Spinal cord (tissue), 10 donors: ENCODE measurements at places on chromosomes 11 and 22. TPM values are rescaled to one million over a fixed set of nuclear protein-coding genes. Genes with fewer than 3 reads are reported as not detected.

- peaks cover 20% of the 10 kb centered on the region for H3K36me3 ChIP-seq
- H3K4me1 ChIP-seq = peaks cover 25% of the 10 kb centered on the region
- no peaks in the 10 kb centered on the region for H3K27me3 ChIP-seq
- no peak overlapping the region for H3K27ac ChIP-seq
- no peak for DNase-seq
- H3K4me3 ChIP-seq = no peak overlapping the region
Observed at GRCh38 chr22:44500599-44500998, 2.6 kb upstream of the RTL6 start.

Gene ZNF195
- 38.8 TPM for total RNA-seq

DNA sequence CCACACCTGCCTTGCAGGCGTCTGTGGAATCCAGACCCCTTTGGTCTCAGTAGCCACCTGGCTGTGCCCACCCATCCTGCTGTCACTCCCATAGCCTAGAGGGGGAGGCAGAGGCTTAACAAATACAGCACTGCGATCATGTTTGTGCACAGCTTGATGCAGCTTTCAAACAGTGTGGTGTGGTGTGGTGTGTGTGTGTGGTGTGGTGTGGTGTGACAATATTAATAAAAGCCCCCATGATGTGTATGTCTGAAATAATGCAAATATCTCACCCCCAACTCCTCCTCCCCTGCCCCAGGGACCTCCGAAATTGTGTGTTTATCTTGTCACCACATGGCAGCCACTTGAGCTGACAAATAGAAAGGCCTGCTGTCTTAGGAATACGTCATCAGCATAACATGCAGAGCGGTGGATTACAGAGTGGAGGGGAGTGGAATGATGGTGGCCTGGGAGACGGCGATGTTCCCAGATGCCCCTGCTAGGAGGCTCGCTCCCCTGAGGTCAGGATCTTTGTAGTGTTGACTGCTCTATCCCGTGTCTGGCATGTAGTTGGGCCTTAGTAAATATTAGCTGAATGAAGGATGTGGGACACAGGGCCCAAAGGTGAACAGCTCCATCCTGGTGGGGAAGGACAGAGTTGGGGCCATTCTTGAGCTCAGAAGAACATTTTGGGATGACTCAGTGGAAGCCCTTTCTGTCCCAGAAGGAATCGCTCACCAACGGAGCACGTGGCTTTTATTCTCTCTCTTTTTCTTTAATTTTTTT is 2.8 kb downstream of the PDXP start:
- no peaks in the 10 kb centered on the region for H3K27me3 ChIP-seq
- peaks cover 65% of the 10 kb centered on the region for H3K4me1 ChIP-seq

GRCh38 chr11:69711822-69712801 is 8.3 kb upstream of the FGF19 start:
- no peaks in the 10 kb centered on the region for H3K36me3 ChIP-seq
- no peak overlapping the region for H3K27ac ChIP-seq
- peaks cover 7% of the 10 kb centered on the region for H3K27me3 ChIP-seq
- DNase-seq = no peak
- H3K4me1 ChIP-seq = peaks cover 5% of the 10 kb centered on the region

GRCh38 chr11:75303544-75304224 is 47.8 kb downstream of the ARRB1 start:
- peaks cover 7% of the 10 kb centered on the region for H3K36me3 ChIP-seq
- peaks cover 26% of the 10 kb centered on the region for H3K4me1 ChIP-seq
- DNase-seq = no peak
- H3K27ac ChIP-seq = no peak overlapping the region
- no peak overlapping the region for H3K4me3 ChIP-seq

DNA sequence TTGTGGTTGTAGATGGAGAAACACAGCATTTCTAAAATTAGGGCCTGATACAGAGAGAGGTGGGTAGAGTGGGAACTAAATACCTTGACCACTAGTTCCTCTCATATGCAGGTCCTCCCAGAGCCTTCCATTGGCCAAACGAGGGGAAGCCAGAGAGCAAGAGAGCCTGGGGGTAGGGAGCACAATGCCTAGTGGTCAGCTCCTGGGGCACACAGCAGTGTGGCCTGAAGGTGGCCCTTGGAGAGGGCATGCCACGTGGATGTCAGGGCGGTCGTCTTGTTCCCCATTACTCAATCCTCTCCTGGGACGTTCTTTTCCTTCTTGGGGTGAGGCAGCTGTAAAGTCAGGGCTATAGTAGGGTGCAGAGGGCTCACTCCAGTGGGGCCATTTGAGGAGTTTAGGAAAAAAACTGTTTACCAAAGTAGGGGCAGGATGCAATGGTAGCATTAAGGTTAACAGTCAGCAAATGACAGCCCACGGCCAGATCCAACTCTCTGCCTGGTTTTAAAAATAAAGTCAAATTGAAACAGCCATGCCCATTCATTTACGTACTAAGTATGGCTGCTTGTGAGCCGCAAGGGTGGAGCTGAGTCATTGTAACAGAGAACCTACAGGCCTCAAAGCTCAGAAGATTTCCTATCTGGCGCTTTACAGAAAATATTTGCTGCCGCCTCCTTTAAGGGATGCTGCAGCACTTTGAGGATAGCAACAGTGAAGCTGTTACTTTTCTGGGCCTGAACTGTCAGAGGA is 7.6 kb downstream of the MYO18B start:
- no peak overlapping the region for H3K4me3 ChIP-seq
- H3K4me1 ChIP-seq = no peaks in the 10 kb centered on the region
- no peaks in the 10 kb centered on the region for H3K36me3 ChIP-seq
- H3K27me3 ChIP-seq = peaks cover 7% of the 10 kb centered on the region

Gene NUCB2
- 100.0 TPM for total RNA-seq

DNA sequence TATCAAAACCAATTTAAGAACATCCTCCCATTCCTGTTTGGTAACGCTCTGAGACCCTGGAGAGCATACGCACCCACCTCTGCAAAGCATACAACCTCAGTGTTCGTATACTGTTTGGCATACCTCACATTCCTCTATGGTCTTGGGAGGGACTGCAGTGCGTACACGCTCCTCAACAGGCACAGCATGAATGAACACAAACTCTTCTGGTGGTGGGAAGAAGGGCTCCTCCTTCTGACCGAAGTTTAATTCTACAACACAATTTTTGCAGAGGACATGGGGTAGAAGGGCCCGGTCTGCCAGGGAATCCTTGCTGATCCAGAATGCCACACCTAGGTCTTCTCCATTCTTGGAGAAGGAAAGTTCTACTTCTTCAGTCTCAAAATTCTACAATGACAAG is 5.3 kb downstream of the HNRNPUL2 start:
- peaks cover 5% of the 10 kb centered on the region for H3K4me1 ChIP-seq
- H3K27ac ChIP-seq = no peak overlapping the region
- H3K27me3 ChIP-seq = no peaks in the 10 kb centered on the region

Gene KCNE3
- 4.7 TPM for total RNA-seq

GRCh38 chr11:134449713-134450112 is 37.7 kb upstream of the B3GAT1 start:
- peaks cover 23% of the 10 kb centered on the region for H3K4me1 ChIP-seq
- H3K27me3 ChIP-seq = no peaks in the 10 kb centered on the region
- H3K36me3 ChIP-seq = peaks cover 4% of the 10 kb centered on the region

DNA sequence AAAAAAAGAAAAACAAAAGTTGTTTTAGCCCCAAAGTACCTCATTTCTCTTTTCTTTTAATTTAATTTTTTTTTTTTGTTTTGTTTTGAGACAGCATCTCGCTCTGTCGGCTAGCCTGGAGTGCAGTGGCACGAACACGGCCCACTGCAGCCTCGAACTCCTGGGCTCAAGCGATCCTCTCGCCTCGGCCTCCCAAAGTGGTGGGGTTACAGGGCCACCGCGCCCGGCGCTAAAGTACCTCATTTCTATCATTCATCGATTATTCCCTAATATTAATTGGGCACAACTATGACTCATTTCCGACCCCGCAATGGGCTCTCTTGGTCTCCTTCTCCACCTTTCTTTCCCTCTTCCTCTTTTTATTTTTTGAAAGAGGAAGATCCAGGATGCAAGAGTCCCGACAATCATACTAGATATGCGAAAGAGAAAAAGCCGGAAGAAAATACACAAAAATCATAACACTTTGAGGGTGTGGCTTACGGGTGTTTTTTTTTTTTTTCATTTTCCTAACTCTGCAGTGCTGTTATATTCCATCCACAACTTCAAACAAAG is 475 bp upstream of the AIP start:
- peak overlapping the region; percentile 85 for H3K4me3 ChIP-seq
- H3K27ac ChIP-seq = peak overlapping the region; percentile 95
- H3K4me1 ChIP-seq = peaks cover 27% of the 10 kb centered on the region
- DNase-seq = no peak

Gene OR6A2
- 0.89 TPM for total RNA-seq

DNA sequence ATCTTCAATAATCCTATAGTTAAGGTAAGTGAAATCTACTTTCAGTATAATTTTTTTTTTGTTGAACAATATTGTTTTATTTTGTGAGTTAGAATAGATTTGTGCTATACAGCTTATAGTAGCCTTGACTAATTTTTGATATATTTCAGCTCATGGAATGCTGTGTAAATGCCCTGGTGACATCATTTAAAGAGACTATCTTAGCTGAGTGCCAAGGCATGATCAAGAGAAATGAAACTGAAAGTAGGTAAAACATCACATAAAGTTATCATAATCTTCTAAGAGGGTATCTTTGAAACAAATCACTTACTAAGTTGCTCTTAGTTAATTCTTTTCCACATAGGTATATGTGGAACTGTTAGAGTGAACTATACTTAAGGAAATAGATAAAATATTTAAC is 51.4 kb upstream of the ACAT1 start:
- no peak overlapping the region for H3K27ac ChIP-seq
- H3K4me3 ChIP-seq = no peak overlapping the region
- no peaks in the 10 kb centered on the region for H3K4me1 ChIP-seq
- no peak for DNase-seq
- no peaks in the 10 kb centered on the region for H3K27me3 ChIP-seq

DNA sequence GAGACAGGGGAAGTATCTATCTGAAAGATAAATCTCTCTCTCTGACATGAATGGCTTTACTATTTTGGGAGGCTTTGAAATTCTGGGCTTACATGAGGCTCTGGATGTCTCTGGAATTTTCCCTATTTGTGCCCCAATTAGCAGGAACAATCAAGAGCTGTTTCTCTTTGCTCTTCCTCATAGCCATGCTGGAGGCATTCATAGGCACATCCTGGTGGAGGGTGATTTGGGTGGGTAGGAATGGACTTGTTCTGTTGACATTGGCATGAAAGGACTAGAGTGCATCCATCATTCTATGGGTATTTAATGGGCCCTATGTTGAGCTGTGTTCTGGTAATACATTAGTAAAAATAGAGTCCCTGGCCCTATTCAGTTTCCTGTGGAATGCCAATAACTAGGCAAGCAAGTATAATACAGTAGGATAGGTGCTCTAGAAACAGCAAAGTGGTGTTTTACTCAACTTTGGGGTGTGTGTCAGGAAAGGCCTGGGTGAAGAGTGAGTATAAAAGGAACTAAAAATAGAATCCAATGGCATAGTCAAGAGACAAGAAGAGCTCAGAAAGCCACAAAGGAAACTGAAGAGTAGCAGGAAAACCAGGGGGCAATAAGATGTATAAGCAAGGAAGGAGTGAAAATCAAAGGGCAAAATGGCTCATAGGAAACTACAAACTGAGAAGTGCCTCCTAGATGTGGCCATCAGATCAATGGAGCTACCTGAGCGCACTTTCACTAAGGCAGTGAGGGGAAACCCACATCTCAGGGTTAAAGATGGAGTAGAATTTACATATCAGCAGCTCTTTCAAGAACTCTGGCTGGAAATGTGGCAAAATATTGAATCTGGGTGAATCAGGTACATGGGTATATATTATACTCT is 45.0 kb downstream of the CWC15 start:
- H3K4me3 ChIP-seq = no peak overlapping the region
- no peak for DNase-seq
- no peaks in the 10 kb centered on the region for H3K27me3 ChIP-seq

DNA sequence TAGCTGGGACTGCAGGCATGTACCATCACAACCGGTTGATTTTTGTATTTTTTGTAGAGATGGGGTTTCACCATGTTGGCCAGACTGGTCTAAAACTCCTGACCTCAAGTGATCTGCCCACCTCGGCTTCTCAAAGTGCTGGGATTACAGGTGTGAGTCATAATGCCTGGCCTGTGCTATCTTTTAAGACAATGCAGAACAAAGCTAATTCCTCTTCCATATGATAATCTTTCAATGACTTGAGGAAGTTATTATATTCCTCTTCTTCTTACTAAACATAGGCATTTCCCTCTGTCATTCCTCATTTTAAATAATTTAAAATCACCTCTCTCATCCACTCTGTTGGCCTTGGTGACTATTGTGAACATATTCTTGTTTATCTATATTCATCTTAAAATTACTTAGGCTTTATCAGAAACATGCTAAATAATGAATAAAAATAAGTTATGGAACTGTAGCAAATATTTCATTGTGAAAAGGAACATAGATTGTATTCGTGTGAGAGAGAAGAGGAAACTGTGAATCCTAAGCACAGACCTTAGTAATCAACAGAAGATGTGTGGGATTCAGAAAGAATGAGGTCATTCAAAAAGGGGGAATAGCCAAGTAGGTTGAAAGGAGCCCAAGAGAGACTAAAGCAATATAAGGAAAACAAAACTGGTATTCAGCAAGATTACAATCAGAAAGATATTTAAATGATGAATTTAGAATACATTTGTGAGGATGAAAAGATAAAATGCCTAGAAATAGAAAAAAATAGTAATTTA is 269.4 kb downstream of the TTC28 start:
- peaks cover 2% of the 10 kb centered on the region for H3K4me1 ChIP-seq
- H3K4me3 ChIP-seq = no peak overlapping the region
- no peaks in the 10 kb centered on the region for H3K27me3 ChIP-seq
- DNase-seq = no peak
- peak overlapping the region; percentile 2 for H3K27ac ChIP-seq

DNA sequence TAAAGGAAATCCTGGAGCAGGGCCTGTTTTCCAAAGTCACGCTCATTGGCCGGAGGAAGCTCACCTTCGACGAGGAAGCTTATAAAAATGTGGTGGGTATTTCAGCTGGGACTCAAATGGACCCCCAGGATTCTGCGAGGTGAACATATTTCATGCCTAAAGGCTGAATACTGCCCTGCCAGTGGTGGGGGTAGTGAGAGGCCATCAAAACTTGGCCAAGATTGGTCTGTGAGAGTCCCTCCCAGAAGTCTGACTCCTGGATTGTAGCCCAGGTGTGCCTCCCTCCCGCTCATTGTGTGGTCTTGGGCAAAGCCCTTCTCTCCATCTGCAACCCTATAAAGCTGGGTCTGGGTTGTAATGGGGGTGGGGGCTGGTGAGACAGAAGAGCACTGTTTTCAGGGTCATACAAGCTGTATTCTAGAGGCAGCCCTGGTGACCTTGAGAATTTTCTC is 853 bp downstream of the HTATIP2 start:
- H3K4me1 ChIP-seq = peaks cover 13% of the 10 kb centered on the region

DNA sequence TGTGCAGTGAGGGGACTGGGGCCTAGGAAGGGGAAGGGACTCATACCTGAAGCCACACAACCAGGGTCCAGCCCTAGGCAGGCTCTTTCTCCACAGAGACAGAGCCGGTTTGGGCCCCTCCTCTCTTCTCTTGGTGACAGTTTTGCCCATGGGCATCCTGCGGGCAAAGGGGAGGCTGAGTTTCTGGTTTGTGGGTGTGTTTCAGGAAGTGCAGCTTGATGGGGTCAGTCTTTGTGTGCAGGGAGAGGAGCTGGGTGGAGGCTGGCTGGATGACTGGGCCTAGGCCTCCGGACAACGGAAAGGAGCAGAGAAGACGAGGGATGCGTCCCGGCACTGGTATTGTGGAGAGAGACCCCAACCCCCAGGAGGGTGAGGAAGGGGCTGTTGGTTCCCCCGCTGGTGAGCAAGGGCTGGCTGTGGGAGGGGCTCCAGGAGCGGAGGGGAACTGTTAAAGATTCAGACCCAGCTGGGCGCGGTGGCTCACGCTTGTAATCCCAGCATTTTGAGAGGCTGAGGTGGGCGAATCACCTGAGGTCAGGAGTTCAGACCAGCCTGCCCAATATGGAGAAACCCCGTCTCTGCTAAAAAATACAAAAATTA is 23.4 kb upstream of the CELSR1 start:
- no peaks in the 10 kb centered on the region for H3K27me3 ChIP-seq
- H3K4me1 ChIP-seq = peaks cover 20% of the 10 kb centered on the region
- DNase-seq = no peak
- H3K4me3 ChIP-seq = no peak overlapping the region
- H3K27ac ChIP-seq = no peak overlapping the region
